ENCODE measurements at places on chromosomes 13 and 19. TPM values are rescaled to one million over a fixed set of nuclear protein-coding genes. Genes with fewer than 3 reads are reported as not detected.

DNA sequence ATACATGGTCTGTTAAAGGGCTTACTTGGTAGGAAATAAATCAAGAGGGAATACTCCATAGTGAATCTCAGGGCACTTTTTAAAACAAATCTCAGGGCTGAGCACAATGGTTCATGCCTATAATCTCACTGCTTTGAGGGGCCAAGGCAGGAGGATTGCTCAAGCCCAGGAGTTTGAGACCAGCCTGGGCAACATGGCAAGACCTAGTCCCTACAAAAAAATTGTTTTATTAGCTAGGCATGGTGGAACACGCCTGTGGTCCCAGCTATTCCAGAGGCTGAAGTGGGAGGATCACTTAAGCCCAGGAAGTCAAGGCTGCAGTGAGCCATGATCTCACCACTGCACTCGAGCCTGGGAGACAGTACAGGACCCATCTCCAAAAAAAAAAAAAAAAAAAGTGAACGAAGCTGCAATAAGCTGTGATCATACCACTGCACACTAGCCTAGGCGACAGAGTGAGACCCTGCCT lies 25.2 kb downstream of the ABCC4 start:
- DNase-seq = no peak

- DNase-seq = no peak
Measured at GRCh38 chr19:43315851-43316250, 37.6 kb upstream of the CD177 start.

GRCh38 chr19:7648265-7649014 lies 11.5 kb downstream of the STXBP2 start:
- no peak for DNase-seq

DNA sequence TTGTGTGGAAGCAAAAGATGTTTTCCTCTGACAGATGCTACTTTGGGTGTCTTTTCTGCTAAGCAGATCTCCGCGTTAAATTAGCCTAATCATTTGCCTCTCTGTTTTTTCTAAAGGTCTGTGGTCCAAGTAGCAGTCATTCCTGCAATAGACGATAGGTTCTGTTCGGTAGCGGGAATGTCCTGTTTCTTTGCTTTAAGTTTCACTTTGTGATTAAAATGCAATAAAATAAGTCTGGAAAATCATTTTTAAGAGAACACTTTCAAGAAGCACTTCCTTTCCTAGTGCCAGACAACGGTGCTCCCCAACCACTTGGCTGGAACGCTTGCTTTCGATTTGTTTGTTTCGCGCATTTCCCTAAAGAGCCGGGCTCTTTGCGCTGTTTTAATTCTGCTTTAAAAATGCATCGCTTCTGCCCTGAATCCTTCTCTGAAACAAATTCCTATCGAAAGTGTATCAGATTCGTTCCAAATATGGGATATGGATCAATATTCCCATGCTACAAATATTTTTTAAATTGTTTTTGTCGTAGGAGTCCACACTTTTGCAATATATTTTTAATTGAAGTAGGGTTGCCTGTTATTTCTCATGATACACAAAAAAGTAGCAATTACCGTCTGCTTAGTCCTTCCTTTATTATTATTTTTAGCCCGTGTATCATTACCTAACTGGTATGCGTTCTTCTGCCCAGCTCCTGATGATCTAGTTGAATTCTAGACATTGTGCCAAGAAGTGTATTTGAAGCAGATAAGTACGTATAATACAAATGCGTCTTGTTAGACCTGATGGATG lies 14.2 kb downstream of the ZIC2 start:
- DNase-seq = no peak

DNA sequence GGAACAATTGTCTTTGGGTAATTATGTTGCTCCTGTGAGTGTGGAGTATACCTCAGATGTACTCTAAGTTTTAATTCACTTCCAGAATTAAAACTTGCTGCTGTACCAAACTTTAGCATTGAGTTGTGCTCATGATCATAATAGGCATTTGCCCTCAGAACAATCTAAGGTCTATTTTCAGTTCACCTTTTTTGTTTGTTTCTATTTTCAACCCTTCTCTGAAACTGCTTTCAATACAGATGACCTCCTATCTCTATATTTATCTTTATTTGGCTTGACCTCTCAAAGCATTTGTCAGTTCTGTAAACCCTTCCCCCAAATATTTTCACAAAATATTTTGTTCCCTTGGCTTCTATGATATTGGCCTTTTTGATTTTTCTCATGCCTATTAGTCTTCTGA lies 873.0 kb downstream of the OLFM4 start:
- no peak for DNase-seq

The DNAJC15 gene
- total RNA-seq = 12.5 TPM

The SLC7A9 gene
- total RNA-seq = not detected

The GSX1 gene
- total RNA-seq = not detected

Measured in IMR-90 (cell line).